ENCODE measurements at places on chromosomes 3 and 15. TPM values are rescaled to one million over a fixed set of nuclear protein-coding genes. Genes with fewer than 3 reads are reported as not detected.

DNA sequence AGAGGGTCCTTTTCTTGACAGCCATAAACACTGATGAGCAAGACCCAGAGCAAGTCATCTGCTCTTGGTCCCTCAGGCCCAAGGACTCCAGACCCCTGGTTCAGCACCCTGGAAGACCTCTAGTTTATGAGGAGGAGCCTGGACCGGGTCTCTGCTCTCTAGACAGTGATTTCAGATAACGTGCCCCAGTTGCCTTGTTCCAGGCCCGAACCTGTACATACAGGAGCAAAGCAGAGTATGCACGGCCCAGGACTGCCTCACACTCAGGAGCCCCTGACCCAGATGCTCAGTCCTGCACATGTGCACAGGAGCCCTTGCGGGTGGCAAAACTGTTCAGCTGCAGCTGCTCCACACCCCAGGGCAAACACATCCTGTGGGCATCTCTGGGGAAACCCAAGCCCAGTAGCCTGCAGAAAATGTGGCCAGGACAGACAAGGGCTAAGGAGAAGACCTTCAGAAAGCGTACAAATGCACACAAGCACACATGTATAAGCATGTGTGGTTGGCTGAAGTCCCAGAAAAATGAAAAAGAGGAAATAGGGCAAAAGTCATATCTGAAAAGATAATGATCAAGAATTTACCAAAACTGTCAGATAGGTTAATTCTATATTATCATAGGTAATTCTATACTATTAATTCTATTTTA, 59.9 kb upstream of the CORO2B start:
- DNase-seq, result no peak

GRCh38 chr15:45187894-45188830, at the start of gene SHF:
SHF (minus strand) TSS chr15:45187966; CDS start chr15:45187951, 15 bp downstream.
- peak; percentile 32 for DNase-seq

- DNase-seq, result no peak
These were observed 20.6 kb downstream of the GPR15 start for GRCh38 chr3:98552232-98553020.

GRCh38 chr3:181076558-181076957, 87.0 kb upstream of the DNAJC19 start:
- DNase-seq, result no peak

- DNase-seq, result no peak
These were observed 166.5 kb upstream of the TMCO5A start for GRCh38 chr15:37767841-37768455.

GRCh38 chr3:89025185-89025584, 82.2 kb upstream of the EPHA3 start:
- no peak for DNase-seq

ANKRD34C gene
- not detected for total RNA-seq

DNA sequence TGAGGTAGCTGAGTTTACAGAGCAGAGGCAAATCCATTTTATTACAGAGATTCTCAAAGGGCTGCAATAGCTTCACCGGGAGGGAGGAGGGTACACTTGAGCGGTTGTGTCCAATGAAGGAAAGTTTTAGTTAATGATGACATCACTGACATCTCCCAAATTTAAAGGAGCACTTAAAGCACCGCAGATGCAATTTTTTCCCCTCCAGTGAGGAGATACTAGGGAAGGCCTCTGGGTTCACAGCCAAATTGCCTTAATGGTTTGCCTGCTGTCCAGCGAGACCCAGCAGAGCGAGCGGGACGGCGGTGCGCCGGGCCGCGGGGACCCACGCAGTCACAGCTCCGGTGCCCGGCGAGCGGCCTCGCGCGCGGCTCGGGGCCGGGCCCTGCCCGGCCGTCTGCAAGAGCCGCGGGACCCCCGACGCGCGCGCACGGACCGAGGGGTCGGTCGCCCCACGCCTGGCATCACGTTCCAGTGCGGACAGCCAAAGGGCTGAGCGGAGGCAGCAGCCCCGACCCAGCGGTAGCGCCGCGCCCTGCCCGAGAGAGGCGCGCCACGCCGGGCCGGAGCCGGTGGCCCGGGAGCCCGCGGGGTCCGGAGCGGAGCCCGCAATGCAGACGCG, 160.5 kb upstream of the CHRNA7 start:
- DNase-seq, result no peak

DAZL gene
- not detected for total RNA-seq

GRCh38 chr3:14614862-14615261, 36.7 kb upstream of the CCDC174 start:
- no peak for DNase-seq

- no peak for DNase-seq
These were observed 416.5 kb downstream of the TBL1XR1 start for GRCh38 chr3:176780766-176781165.

DNA sequence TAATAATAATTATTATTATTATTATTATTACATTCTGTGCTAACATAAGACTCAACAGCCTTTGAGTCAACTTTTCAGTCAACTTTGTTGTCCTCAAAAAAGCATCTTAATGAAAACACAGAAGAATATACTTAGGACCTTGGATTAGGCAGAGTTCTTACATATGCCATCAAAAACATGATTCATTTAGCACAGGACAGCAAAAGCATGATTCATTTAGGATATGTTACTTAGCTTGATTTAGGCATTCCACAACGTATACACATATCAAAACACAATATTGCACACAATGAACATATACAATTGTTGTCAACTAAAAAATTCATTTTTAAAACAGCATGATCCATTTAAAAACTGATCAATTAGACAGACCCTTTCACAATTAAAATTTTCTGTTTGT, 213.0 kb downstream of the FMN1 start:
- DNase-seq, result no peak

FMN1 gene
- total RNA-seq, result 26.9 TPM

OR5K2 gene
- total RNA-seq, result not detected

GRCh38 chr3:46693892-46694226, 380 bp upstream of the ALS2CL start:
- DNase-seq, result no peak

GRCh38 chr15:25766417-25766816, 96.7 kb downstream of the ATP10A start:
- DNase-seq, result no peak

GRCh38 chr15:63319065-63319464, 41.7 kb downstream of the APH1B start:
- no peak for DNase-seq

KCNAB1 gene
- total RNA-seq, result 12.2 TPM

MOBP gene
- total RNA-seq, result not detected

MUC4 gene
- total RNA-seq, result not detected

ALDH1L1 gene
- total RNA-seq, result 62.5 TPM

DNA sequence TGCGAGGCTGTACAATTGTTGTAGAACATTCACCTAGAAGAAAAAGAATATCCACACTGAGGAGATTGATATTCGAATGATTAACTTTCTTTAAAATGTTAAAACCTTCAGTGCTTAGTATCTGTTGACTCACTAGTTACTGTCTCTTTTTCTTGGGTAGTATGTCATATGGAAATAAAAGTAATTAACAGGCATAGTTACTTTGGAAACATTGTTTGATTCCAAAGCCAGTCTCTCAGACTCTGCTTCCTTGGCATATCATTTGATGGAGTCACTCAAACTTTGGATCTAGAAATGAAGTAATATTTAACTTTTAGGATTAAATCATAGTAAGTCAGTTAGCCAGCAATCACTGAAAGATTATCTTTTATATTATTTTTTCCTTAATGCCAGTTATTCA, 63.4 kb downstream of the MAP2K5 start:
- no peak for DNase-seq

TMOD2 gene
- total RNA-seq, result 13.1 TPM

- DNase-seq, result no peak
These were observed 59.8 kb downstream of the GLDN start for GRCh38 chr15:51401051-51401780.

GRCh38 chr15:48170981-48171380, 7.1 kb downstream of the MYEF2 start:
- no peak for DNase-seq

GRCh38 chr3:144463911-144464310, 492.3 kb downstream of the DIPK2A start:
- DNase-seq, result no peak

TOP2B gene
- 78.9 TPM for total RNA-seq

- DNase-seq, result no peak
These were observed 8.5 kb downstream of the SHOX2 start for GRCh38 chr3:158097593-158098308.

- DNase-seq, result no peak
These were observed 159.8 kb downstream of the ALCAM start for GRCh38 chr3:105526360-105527111.

SI gene
- not detected for total RNA-seq

GRCh38 chr3:127137757-127138536, 55.0 kb upstream of the PRR23E start:
- no peak for DNase-seq

SNX1 gene
- total RNA-seq, result 104 TPM

SLC9C1 gene
- total RNA-seq, result not detected

DNA sequence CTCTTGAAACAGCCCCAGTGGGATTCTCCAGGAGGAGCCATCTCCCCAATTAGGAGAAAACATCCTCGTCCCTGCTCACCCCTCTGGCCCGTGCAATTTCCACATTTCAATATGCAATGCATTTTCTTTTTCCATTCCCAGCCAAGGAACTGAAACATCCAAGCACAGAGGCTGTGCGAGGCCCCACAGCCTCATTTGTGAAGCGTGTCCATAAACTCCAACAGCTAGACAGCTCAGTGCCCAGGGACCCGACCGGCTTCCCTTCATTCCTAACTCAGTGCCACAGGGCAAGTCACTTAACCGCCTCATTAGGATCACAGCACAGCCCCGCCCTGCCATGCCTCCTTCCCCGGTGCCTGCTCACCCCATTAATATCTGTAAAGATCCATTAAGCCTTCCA, 204.2 kb upstream of the IGF1R start:
- DNase-seq, result no peak

GRCh38 chr3:139353920-139354556, 10.2 kb downstream of the MRPS22 start:
- DNase-seq, result no peak

DNA sequence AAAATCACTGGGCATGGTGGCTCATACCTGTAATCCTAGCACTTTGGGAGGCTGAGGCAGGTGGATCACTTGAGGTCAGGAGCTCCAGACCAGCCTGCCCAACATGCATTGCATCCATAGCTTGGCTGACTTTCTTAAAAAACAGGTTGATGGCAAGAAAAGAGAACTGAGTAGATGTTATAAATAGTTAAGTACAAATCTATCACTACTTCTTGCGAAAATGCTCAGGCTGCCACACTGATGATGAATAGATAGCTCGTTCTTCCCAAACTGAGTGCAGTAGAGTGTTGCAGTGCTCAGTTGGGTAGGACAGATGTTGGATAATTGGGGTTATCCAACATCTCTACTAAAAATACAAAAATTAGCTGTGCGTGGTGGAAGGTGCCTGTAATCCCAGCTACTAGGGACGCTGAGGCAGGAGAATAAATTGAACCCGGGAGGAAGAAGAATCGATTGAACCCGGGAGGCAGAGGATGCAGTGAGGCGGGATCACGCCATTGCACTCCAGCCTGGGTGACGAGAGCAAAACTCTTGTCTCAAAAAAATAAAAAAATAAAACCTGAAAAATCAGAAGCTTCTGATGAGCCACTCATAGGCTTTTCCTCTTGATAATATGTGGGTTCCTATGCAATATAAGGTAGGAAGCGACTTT, 1.2 kb downstream of the BTLA start:
- no peak for DNase-seq

- DNase-seq, result no peak
These were observed 51.0 kb upstream of the MYZAP start for GRCh38 chr15:57540736-57541135.

DNA sequence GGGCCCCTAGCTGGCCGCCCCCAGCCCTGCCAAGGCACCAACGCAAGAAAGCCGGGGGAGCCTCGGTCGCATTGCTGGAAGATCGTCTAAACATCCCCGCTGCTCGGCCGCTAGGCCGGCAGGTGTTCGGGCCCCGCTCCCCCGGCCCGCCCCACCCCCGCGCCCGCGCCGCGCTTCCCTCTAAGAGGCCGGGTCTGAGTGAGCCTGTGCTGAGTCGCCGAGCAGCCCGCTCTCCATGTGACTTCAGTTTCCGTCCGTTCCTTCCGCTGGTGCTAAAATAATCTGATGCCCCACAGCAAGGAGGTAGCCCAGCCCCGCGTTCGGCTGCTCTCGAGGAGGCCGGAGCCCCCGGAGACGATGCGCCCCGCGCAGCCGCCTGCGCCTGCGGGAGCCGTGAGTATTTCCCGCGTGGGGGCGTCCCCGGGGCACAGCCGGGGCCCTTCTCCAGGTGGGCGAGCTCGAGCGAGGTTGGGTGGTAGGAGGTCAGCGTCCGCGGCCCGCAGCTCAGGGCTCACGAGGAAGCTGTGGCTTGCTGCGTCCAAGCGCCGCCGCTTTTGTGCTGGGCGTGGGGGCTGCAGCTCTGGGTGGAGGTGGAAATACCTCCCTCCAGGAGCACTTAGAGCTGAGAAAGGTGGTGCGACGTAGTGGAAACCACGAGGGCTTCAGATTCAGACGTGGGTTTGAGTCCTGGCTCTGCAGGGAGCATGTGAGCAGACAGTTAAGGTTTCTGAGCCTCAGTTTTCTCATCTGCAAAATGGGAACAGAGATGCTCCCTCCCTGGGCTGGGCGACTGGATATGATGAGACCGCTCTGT, at the start of gene NRROS:
NRROS (plus strand) TSS at position 212 of the 814 bp plus-strand sequence. CDS start 14,846 bp downstream, outside the sequence.
- no peak for DNase-seq

CCR2 gene
- 8.2 TPM for total RNA-seq

DNA sequence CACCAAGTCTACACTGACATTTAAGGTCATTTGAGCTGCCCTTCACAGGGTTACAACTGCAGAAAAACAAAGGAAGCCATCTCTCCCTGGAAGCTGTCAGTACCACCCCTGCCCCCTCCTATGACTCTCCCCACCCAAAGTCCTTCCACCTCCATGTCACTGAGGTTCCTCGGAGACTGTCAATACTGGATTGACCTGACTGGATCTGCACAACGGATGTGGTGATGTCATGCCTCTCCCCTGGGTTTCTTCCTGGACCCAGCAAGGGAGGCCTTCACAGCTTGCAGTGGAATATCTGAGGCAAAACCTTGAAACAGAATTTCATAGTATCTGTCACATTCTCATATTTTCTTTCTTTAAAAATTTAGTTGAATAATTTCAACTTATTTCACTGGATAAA, 153.5 kb downstream of the CLSTN2 start:
- DNase-seq, result no peak

DNA sequence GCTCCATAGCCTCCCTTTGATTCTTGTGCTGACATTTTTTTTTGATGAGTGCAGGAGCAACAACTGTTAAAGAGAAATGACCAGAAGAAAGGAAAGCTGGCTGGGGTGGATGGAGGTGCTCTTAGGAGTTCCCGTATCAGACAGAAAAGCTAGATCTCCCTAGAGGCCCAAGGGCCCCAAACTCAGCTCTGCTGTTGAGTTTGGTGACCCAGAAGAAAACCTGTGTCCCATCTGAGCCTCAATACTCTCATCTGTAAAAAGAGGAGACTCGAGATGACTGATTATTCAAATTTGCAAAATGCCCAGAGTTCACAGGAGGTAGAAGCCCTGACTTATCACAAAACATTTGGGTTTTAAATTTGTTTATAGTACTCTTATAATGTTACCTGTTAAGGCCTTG, 142.4 kb downstream of the TIGIT start:
- no peak for DNase-seq

GRCh38 chr3:36193448-36193847, 186.9 kb upstream of the STAC start:
- DNase-seq, result no peak
